ENCODE measurements at places on chromosomes 13 and 19.

DNA sequence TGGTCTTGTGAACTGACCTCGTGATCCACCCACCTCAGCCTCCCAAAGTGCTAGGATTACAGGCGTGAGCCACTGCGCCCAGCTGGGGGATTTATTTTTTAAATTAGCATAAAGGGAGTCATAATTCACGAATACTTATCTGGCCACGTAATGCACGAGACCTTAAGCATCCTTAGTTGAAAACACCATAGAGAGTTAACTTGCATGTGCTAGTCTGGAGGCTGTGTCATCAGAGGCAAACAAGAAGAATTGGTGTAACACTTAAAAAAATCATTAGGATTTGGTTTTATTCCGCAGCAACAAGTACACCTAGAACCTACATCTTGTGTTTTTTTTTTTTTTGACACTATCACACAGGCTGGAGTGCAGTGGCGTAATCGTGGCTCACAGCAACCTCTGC, 19.1 kb downstream of the KLF5 start:
- DNase-seq: no peak

DNA sequence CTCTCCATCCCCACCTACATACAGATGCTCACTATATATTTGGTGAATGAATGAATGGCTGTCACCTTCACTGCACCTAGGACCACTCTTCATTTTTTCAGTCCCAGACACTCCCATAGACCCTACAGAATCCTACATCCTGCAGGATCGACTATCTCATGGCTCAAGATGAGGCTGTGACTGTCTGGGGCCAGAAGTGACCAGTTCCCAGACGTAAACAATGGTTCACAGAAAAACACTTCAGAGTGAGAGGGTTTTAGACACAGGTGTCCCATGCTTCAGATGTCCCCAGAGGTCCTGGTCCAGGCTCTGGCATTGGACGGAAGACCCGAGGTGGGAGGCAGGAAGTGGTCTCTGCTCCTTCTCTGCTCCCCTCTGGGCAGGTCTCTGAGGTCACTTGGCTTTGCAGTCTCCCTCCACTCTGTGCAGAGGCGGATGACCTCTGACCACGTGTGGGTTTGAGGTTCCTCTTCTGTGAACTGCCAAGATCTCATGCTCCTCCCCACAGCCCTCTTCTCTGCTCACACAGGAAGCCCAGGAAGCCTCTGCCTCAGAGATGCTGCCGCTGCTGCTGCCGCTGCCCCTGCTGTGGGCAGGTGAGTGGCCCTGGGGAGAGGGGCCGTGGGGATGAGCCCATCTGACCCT, 24.9 kb downstream of the SIGLEC7 start:
- no peak for DNase-seq

DNA sequence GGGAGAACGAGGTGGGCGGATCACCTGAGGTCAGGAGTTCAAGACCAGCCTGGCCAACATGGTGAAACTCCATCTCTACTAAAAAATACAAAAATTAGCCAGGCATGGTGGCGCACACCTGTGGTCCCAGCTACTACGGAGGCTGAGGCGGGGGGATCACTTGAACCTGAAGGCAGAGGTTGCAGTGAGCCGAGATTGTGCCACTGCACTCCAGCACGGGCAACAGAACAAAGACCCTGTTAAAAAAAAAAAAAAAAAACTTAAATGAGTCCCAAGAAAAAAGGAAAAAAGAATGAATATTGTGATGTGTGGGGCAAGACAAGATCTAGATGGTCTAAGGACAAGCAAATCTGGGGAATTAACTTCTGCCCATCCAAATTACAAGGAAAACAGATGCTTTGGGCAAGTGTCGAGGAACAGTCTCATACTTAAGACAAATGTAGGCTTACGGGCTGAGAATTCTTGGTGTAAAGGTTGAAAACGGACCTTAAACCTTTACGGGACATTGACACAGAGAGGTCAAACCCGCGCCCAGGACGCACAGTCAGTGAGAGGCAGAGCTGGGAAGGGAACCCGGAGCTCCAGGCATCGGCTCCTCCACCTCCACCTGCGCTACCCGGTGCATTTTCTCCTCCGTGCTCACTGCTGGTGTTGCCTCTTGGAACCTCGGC, 656 bp upstream of the ZNF324 start:
- DNase-seq: no peak

GRCh38 chr13:86976521-86977324, 694.4 kb upstream of the SLITRK5 start:
- no peak for DNase-seq

Measured in GM23338 (cell line).